Hippocampal formation (tissue), 2 donors: ENCODE measurements at places on chromosomes 5 and 9.

GRCh38 chr5:20498926-20499325 lies 510.9 kb upstream of the CDH18 start:
- DNase-seq: no peak

- DNase-seq: peak; percentile 83
Measured at GRCh38 chr5:68086857-68087256, 128.7 kb upstream of the PIK3R1 start.

DNA sequence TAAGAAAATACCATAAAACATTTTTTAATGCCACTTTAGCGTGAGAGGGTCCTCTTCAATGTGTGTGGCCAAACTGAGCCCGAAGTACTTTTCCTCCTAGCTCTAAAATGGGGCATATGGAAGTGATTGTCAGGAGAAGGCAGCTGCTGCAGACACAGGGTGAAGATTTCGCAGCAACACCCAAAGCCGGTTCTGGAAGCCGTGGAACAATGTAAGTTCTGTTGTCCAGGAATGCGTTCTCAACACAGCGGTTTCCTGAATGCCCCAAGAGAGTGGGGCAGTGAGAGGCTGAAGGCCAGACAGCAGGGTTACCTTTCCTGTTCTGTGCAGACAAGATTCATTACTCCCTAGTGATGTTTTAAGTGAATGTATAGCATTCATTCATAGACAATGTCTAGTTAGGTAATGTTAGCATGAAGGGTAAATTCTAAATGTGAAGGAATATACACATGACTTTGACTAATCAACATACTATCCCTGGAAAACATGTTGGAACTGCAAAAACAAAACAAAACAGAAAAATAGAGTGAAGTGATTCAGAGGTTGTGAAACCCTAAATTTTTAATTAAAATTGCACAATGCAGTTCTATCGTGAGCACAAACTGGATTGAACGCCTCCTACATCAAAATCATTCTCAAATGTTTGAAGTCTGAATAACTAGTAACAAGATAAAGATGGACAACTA lies 197.0 kb upstream of the SEMA6A start:
- DNase-seq: no peak

DNA sequence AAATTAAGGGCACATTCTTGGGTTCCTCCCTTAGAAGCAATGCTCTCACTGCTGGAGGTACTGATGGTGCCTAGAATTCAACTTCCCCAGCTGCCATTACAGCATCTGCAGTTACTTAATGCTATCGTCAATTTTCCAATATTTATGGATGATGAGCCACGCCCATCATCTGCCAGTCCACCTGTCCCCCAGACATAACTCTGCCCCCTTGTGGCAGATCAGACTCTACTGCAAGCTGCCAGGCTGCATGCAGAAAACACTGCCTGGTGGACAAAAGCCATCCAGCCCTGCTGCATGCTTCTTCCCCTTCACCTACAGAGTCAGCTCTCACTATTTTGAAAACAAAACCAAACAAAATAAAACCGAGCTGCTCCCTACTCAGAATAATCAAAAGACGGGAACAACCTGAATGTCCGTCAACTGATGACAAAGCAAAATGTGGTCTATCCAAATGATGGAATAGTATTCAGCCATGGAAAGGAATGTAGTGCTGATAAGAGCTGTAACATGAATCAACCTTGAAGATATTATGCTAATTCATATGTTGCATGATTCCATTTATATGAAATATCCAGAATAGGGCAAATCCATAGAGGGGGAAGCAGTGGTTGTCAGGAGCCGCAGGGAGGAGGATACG lies 66.4 kb downstream of the RETREG1 start:
- no peak for DNase-seq

DNA sequence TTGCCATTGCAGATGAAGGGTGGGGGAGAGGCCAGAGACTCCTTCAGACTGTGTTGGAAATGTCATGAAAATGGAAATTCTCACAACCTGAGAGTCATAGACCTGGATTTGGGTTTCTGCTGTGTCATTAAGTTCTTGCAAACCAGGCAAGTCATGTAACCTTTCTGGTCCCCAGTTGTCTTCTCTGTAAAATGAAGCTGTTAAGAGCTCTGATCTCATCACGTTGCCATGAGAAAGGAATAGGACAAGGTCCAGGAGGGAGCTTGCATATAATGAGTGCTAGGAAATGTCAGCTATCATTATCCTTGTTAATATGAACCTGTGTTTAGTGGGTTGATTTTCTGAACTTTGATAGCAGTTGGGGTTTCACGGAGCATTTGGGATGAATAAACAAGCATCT lies 59.1 kb downstream of the FGF1 start:
- no peak for DNase-seq

DNA sequence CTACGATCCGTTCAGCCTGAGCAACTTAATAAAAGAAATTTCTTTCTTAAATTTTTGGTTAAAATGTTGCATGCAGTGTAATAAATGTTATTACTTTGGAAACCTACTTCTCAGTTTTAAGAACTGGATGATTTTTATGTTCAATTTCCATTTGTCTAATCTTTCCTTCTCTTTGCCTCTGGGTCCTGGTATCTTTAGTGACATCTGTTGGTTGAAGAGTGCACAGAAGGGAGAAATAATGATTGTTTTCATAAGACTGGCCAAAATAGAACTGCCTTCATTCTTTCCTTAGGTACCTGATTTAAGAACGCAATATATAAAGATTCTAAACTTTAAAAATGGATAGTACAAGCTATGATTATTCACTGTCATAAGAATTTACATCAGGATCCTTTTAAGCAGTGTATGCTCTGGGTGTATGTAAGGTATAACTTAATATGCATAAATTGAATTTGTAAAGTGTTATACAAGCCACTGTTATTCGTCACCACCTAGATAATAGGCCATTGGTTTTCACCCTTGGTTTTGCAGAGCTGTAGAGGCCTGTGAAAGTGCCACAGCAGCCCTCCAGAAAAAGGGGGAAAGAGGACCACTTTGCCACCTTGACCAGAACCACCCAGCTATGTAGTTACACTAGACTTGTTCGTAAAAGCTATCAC lies 82.8 kb upstream of the TLX3 start:
- no peak for DNase-seq

DNA sequence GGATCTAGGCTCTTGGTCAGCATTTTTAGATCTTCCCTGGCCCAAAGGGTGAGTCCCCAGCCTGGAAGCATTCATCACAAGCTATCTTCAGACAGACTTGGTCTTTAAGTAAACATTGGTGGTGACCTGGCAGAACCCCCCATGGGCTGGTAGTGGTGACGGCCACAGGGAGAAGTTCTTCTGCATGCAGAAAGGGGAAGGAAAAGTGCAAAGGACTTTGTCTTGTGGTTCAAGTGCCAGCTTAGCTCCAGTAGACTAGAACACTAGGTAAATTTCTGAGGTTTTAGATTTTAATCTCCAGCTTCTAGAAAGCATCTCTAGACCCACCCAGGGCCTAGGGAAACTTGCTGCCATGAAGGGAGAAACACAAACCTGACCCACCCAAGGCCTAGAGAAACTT lies 584.0 kb downstream of the CHSY3 start:
- DNase-seq: no peak

DNA sequence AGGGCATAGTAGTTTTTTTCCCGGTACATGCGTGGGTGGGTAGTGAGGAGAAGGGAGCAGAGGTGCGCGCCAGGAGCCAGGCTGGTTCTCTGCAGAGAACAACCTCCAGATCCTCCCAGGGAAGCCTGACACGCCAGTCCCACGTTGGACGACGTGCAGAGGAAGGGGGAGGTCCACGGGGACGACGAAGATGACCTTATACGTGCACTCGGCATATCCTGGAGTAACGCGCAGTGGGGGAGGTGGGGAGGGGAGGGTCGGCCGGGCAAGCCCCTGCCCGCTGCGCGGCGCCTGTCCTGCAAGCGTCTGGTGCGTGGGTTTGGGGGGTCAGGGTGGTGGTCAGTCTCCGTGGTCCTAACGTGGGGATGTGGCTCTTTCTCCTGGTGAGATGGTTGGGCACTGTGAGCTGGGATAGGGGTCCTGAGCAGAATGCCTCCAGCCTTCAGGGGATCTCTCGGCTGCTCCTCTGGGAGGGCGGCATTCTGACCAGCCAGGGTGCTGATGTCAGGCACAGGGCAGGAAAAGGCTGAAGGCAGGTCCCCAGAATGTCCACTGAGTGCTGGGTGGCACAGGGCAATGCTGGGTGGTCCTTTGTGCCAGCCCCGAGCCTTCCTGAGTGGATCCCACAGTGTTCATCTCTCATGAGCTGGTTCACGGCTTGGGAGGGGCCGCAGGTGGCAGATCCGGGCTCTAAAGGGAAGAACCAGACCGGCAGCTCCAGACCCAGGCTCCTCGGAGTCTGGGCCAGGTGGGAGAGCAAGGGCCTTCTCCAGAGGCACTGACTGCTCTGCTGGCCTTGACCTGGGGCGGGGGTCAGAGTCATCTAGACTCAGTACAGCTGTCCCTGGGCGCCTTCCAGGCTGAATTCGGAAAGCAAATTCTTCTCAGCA lies 10.5 kb upstream of the SCGB3A1 start:
- DNase-seq: no peak

GRCh38 chr9:76571288-76571687 lies 112.3 kb downstream of the GCNT1 start:
- DNase-seq: no peak

DNA sequence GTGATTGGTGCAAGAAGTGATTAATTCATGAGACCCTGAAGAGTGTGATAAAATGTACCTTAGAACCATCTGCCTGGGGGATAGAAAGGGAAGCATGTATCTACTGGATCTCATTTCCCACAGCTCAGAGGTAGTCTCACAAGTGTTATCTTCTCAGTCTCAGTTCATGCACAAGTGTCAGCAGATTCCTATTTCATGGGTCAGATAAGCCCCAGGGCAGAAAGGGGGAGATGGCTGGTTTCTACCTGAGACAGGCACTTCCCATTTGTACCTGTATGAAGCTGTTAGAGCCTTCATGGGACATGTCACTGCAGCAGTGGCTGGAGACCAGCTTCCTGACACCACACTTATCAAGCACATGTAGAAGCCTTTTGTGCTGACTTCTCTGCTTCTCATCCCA lies 45.6 kb upstream of the SMIM15 start:
- DNase-seq: no peak

GRCh38 chr5:137866541-137867388 lies 895 bp upstream of the MYOT start:
- no peak for DNase-seq

DNA sequence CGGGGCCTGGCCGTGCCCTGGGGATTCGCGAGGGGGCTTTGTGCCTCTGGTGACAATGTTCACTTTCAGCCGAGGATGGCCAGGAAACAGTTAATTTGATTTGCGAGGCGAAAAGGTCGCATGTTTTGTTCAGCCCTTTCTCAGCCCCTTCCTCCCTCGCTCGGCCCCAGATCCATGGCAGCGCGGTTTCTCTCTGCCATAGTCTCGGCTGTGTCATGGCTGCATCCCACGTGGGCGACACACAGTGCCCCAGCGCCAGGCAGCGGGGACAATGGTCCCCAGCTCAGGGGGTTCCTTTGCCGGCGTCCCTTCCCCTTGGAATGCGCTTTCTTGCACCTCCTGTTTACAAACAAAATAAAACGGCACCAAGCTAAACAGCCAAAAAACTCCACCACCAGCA lies 370.3 kb upstream of the IRX2 start:
- no peak for DNase-seq

DNA sequence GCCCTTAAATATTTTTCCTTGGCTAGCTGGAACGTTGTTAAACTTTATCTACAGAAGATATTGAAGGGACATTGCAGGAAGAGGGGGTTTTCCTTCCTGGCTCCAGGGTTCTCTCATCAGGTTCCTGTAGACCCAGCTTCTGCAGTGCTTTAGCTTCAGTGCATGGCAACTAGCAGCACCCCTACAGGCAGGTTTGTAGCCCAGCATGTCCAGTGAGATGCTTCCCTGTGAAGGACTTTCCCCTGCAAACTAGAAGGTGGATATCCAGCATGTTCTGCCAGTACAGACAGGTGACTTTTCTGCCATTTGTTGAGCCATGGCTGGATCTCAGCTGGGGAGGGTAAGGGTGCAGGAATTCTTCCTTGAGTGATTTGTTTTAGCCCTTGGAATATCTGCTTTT lies 10.4 kb downstream of the CCL28 start:
- DNase-seq: no peak

DNA sequence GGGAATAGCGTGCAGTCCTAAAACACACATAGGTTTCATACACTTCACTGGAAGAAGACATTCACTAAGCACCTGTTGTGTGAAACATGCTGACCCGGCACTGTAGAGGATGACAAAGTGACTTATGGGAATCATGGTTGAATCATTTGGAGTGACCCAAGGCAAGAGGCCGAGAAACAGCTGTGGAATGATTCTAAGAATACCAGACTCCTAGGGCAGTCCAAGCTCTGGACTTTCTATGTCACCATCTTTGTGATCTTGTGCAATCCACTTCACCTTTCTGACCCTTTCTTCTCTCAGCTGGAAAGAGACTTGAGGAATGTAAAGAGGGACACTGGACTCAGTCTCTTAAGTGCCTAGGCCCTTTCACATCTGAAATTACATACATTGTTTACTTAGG lies 13.1 kb downstream of the MSANTD3 start:
- DNase-seq: no peak

DNA sequence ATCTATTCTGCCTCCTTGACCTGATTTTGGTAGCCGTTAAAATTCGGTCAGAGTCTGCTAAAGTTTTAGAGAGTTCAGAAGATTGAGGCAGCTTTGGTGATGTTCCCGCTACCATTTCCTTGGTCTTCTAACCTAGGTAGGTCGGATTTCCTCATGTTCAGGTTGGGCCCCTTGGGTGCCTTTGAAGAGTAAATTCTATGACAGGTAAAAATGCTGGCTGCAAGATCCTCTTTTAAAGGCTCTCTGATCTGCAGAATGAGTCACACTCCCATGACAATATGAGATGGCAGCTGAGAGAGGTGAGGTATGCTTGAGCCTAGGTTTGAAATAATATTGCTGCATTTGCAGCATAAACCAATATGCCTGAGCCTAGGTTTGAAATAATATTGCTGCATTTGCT lies 198.9 kb downstream of the TSSK1B start:
- DNase-seq: no peak

DNA sequence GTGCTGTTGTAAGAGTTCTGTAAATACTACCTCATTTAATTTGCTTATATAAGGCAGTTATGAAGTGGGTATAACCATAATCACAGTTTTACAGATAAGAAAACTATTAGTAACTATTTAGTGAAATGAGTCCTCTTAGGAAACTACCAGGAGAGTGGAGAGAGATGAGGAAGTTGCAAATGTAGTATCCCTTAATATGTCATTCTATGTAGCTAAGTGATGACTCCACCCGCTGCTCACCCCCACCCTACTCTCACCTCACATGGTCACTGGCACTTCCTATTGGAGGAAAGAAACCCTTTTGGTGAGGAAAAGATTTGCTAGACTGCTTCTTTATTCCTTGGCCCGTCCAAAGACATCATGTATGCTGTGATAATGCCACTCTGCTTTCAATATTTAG lies 241.8 kb upstream of the SLC24A2 start:
- no peak for DNase-seq

DNA sequence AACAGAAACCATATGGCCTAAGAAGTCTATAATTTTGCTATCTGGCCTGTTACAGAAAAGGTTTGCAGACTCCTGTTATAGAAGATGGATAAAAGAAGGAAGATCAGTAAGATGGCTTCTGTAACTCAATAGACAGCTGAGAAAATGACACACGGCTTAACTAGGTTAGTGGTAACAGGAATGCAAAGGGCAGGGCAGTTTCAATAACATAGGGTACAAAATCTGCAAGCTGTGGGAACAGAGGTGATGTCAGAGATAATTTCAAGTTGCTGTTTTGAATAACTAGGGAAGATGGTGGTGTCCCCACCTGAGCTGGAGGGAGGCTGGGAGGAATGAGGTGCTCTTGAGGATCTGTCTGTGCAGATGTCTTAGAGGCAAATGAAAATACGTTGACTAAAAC lies 106.5 kb downstream of the GLIS3 start:
- DNase-seq: no peak

- DNase-seq: no peak
Measured at GRCh38 chr9:101485924-101486692, 47.5 kb upstream of the RNF20 start.

GRCh38 chr5:57298985-57299491 lies 125.2 kb downstream of the GPBP1 start:
- peak; percentile 11 for DNase-seq
